GM13976 (cell line): ENCODE measurements at places on chromosomes 1 and 21.

DNA sequence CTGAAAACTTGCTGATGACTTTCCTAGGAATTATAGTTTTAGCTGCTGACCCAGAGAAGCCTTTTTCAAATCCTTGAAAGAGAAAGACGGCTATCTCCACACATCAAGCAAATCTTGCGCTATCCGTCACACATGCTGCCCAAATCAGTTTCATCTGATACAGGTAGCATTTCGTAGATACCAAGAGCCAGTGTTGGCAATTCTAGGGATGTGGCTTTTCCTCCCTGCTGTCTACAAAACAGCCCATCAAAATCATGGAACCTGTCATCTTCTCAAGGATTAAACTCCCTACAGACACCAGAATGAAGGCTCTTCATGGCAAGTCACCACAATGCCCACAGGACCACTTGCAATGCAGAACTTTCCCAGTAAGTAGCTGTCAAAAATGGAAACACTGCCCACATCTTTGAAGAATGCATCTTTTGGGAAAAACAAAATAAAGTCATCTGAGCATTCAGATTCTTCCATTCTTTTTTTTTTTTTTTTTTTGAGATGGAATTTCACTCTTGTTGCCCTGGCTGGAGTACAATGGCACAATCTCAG lies 10.4 kb downstream of the STX6 start:
- no peak for DNase-seq

DNA sequence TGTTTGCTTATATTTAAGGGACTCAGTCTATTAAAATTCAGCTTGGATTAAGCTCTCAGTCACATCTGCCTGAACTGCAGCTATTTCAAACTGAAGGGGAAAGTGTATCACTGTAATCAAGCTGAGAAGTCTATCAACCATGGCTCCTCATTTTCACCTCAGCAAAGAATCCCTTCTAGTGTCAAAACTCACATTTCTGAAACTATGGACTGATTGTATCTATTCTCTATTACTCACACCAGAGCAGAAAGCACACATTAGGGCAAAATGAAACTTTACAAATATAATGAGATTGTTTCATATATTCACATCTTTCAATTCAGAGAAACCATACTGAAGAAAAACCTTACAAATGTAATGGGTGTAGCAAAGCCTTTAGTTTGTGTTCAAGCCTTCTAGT lies 14.6 kb upstream of the C1orf146 start:
- no peak for DNase-seq

GRCh38 chr1:11581445-11581991 lies 72.7 kb downstream of the FBXO2 start:
- DNase-seq, result no peak

DNA sequence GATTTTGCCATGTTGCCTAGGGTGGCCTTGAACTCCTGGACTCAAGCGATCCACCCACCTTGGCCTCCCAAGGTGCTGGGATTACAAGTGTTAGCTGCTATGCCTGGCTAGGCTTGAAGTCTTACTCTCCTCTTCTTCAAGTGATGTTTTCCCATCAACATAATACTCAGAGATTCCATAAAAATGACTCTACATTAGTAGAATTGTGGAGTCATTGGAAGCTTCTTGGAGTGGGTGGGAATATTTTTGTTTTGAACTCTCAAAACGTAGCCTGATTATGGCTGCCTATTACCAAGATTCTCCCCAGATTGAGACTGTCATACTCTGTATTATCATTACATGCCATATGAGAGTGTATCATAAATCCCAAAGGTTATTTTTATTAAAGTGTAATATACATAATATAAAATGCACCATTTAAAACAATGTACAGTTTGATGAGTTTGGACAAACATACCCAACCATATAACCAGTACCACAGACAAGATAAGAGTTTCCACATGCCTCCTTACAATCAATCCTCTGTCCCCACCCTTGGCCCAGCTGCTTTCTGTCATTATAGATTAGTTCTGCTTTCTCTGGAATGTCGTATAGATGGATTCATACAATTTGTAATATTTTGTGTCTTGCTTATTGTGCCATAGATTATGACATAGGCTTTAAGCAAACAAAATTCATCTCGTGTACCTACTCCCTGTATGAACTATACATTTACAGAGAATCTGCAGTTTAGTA lies 8.0 kb upstream of the DNM3 start:
- DNase-seq, result no peak

GRCh38 chr1:51491166-51491981 lies 27.7 kb downstream of the EPS15 start:
- peak; percentile 27 for DNase-seq

- no peak for DNase-seq
These were observed 598.2 kb downstream of the PLPP3 start for GRCh38 chr1:55981010-55981650.

DNA sequence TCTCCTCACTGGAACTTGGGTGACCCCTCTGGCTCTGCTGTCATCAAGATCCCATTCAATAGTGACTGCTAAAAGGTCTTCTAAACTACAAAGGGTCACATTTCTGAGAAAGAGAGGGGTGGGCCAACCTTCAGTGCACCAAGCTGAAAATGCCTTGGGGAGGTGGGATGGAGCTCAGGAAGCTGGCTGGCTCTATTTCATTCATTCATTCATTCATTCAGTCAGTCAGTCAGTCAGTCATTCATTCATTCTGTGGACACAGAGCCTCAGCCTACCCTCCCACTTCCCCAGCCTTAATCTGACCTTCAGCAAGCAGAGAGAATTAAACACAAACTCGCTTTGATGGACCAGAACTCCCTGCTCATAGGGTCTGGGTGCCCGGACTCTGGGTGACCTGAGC lies 11.7 kb downstream of the RUNX3 start:
- no peak for DNase-seq

GRCh38 chr1:10693497-10694273 lies 102.8 kb downstream of the CASZ1 start:
- peak; percentile 81 for DNase-seq

DNA sequence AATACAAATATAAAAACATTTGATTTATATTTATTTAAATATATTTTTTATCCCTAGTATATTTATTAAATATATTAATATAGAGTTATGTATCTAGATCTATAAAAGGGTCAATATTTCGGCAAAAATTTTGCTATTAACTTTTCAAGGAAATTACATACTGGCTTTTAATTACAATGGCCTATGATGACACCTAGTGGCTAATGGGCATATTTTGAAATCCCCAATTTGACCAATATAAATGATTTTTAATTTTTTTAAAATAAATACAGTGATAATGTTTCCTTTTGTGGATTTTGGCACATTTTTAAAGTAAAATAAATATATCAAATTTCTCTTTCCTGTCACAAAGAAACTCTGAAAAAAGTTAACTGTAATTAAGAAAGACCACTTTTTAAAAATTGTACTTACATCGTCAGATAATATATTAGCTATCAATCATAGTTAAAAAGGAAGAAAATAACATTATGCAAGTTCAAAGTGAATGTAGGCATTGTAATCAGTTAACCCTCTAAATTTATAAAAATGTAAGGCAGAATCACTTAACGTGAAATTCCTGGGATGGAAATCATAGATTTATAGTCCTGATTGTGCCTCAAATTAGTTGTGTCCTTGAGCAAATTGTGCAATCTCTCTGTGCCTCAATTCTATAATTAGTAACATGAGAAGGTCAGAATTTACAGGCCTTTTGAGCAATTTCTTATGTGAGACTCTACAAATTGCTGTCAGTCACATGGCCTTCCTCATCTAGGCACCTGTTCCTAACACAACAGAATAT lies 25.6 kb upstream of the RGS13 start:
- peak; percentile 26 for DNase-seq
